ENCODE measurements at places on chromosomes 5 and 9.
A peak's percentile ranks its signal among the peaks of the same experiment; 100 is the strongest.

DNA sequence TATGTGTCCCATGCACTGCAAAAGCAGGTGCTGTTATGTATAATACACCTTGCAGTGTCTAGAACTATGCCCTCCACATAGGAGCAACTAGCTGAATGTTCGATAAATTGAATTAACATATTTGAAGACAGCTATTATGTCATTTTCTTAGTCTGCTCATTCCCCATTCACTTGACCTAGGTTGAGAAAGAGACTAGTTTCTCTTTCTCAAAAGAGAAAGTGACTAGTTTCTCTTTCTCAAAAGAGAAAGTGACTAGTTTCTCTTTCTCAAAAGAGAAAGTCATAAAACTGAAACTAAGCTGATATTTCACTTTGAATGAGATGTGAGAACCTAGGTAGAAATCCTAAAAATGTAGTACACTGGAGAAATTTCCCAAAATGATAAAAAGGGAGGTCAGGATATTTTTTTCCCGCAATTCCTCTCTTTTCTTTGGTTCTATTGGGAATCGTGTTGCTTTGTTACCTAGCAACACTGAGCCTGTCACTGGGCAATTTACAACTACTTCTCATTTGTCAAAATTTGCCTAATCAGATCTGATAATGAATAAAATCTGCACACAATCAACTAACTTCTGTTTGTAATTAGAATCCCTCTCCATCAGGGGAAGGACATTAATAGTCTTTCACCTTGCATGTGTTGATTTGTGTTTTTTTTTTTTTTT lies 132.0 kb upstream of the GRIA1 start:
- DNase-seq, result no peak

- no peak for DNase-seq
Observed at GRCh38 chr5:180313677-180314505, 22.0 kb upstream of the MAPK9 start.

GRCh38 chr5:178357121-178357521 lies 124.5 kb upstream of the PHYKPL start:
- no peak for DNase-seq

- DNase-seq, result no peak
Observed at GRCh38 chr5:156218367-156219158, 108.4 kb upstream of the SGCD start.

- DNase-seq, result no peak
Observed at GRCh38 chr5:174424219-174425053, 299.9 kb upstream of the MSX2 start.

DNA sequence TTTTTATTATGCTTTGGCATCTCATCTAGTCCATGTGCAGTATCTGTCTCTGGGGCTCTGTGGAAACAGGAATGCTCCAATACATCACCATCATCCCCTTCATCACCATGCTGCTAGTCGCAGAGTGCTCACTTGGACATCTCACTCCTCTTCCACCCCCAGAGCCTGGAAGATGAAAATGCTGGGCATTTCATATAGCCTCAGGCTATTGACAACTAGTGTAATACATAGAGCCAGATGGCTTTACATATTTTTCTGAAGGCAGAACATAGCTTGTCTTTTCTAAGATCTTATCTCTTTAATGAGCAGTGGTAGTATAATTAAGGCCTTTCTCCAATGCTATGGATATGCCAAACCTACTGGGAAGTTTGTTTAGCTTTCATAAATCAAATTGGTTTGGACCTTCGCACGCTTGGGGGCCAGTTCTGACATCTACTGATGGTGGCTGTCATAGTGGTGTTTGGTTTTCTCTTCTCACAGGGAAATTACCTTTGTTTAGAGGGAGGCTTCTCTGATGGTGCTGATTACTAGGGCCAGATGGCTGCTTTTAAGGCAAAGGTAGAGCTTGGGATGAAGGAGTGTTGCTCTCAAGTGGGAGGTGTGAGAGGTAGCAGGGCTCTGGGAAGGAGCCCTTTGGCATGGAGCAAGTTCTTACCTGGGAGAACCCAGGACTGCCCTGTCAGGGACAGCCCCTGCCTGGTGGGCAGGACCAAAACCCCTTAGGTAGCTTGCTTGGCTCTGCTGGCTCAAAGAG lies 63.1 kb upstream of the CXCL14 start:
- no peak for DNase-seq

- no peak for DNase-seq
Observed at GRCh38 chr9:14236591-14236990, 77.3 kb downstream of the NFIB start.

DNA sequence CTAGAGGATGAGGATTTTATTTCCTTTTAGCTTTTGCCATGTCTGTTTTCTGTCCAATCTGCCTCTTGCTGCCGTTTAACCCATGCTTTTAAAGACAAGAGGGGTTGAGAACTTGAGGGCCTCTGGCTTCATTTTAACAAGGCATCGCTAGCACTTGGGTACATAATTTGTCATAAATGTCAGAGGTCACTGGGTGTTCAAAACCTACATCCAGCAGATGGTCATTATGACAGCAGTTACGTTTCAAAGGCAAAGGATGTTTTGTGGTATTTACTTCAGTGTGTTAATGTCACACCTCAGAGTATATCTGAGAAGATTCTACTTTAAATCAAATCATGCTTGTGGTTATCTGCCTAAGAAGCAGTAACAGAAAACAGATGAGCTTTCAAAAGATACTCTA lies 918.3 kb downstream of the NR2F1-AS1 start:
- DNase-seq, result peak; percentile 2

DNA sequence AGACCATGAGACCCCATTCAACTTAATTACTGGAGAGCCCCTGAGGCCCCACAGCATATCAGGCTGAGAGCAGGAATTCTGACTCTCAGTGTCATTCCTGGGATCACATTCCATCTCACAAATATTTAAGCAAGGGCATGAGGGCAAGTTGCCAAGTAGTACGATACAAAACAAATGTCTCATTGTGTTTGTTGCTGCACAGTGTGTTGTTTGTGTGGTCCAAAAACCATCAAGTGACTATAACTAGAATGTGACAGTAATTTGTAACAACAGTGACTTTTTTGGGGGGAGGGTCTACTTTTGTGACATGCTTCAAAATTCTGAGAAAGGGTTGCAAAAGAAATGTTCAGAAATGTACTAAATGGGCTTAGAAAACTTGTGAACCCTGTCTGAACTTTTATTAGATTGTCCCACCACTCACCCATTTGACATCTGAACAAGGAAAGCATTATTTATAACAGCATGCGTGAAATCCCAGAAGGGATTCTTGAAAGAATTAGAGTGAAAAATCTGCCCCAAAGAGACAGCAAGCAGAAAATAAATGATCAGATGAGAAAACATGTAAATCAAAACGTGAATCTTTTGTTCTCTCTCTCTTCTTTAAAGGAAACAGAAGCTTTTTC lies 347.0 kb downstream of the NTRK2 start:
- DNase-seq, result no peak

GRCh38 chr9:100219347-100219746 lies 120.3 kb downstream of the INVS start:
- DNase-seq, result no peak

DNA sequence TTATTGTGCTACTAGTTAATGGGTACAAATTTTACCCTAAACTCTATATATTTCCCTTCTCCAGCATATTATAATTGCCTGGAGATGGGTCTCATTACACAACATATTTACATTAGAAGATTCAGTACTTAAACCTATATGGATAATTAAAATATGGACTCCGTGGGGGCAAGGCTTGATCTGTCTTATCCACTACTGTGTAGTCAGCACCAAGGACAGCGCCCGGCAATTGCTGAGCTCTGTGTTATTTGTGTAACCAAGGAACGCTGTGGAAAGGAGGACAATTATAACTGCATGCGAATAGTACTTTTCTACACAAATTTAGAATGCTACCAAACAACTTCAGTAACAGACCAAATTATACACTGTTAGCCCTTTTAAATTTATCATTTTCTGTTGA lies 77.7 kb downstream of the DNAH5 start:
- peak; percentile 33 for DNase-seq

GRCh38 chr5:893137-893506 lies 438 bp downstream of the TRIP13 start:
- DNase-seq, result no peak

DNA sequence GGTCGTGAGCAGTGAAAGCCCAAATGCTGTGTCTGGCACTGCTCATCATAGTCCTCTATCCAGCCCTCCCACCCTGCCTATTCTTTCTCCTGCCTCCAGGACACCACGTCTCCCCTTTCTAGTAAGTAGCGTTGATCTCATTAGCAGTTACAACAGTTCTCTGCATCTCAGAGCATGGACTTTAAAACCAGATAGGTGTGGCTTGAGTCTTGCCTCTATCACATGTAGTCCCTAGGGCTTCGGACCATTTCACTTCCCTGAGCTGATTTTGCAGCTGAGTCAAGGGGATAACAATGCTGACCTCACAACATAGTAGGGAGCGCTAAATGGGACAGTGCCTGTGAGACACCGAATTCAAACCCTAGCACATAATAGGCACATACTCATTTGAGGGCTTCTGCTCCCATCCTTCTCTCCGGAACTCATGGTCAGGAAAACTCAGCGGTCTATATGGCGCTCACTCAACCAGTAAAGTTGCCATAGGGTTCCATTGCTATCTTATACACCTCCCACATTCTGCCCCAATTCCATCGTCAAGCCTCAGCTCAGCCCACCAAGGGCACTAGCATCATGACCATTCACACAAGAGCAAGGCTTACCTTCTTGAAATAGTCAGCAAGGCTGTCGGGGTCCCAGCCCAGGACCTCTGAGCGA lies 515 bp downstream of the LCP2 start:
- DNase-seq, result no peak

GRCh38 chr9:106970219-106970975 lies 107.4 kb downstream of the ZNF462 start:
- DNase-seq, result peak; percentile 40

DNA sequence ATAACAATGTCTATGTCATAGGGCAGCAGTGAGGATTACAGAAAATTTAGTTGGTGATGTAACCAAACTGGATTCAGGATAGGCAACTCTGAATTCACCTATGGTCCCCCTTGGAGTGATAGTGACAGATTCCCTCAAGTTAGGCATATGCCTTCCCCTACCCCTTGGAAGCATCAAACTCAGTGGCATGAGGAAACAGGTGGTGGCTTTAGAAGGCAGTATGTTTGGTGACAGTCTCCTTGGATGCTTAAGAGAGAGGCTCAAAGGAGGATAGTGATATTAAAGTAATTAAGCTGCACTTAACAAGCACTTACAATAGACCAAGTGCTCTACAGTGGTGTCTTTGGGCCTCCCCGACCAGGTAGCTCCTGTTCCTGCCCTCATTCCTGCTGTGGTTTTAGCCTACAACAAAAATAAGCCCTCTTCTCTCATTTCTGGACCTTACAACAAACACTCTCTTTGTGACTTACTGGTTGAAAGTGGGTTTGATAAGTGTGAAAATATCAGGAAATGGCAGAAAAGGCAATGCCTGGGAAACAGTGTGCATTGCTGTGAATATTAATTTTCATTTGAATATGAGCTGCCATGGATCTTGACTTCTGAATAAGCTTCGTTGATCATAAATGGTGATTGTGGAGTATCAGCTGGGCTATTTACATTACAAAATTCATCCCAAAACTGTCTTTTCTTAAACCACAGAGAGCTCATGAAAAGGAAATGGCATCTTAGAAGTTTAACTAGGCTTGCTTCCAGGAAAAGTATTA lies 29.2 kb downstream of the NR4A3 start:
- no peak for DNase-seq

- peak; percentile 78 for DNase-seq
Observed at GRCh38 chr9:16417161-16417560, 453.3 kb downstream of the BNC2 start.

GRCh38 chr5:78341440-78341839 lies 19.0 kb upstream of the SCAMP1 start:
- DNase-seq, result no peak

DNA sequence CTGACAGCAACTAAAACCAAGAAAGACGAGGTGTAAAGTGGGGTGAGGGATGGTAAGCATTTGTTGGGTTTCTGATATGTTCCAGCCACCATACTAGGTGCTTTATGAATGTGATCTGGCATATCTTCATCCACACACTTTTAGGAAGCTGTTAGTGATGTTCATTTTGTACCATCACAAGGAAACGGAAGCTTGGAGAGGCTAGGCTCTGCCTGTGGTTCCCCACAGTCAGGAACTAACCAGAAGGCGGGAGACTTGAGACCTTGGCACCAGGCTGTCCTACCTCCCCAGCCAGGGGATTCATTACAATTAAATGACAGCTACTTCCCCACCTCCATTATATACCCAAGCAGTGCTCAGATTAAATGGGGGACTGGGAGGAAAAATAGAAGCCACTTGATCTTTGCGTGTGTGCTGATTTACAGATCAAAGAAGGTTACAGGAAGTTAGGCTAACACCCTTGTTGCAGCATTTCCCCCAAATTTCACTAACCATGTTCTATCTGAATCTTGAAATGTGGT lies 43.0 kb downstream of the SFXN1 start:
- no peak for DNase-seq

- DNase-seq, result no peak
Observed at GRCh38 chr9:111969622-111970021, 73.0 kb downstream of the UGCG start.

GRCh38 chr5:90113108-90113507 lies 296.4 kb downstream of the CETN3 start:
- no peak for DNase-seq

- peak; percentile 21 for DNase-seq
Observed at GRCh38 chr5:158644301-158644700, 455.4 kb downstream of the EBF1 start.

DNA sequence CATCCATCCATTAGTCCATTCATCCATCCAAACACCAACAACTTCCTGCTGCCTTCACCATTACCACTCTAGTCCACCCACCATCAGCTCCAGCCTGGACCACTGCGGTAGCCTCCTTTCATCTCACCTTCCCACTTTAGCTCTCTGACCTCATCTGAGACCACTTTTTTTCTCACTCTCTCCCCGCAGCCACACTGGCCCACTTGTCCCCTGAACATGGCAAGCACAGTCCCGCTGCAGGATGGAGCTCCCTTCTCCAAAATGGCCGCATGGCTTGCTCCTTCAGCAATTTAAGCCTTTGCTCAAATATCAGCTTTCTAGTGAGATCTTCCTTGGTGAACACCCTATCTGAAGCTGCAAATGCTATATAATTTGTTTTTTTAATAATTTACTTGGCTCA lies 11.1 kb downstream of the CSF1R start:
- DNase-seq, result no peak

- no peak for DNase-seq
Observed at GRCh38 chr9:109781541-109782197, 1.7 kb downstream of the PALM2AKAP2 start.

- peak; percentile 29 for DNase-seq
Observed at GRCh38 chr9:100346836-100347235, 5.9 kb downstream of the TEX10 start.

DNA sequence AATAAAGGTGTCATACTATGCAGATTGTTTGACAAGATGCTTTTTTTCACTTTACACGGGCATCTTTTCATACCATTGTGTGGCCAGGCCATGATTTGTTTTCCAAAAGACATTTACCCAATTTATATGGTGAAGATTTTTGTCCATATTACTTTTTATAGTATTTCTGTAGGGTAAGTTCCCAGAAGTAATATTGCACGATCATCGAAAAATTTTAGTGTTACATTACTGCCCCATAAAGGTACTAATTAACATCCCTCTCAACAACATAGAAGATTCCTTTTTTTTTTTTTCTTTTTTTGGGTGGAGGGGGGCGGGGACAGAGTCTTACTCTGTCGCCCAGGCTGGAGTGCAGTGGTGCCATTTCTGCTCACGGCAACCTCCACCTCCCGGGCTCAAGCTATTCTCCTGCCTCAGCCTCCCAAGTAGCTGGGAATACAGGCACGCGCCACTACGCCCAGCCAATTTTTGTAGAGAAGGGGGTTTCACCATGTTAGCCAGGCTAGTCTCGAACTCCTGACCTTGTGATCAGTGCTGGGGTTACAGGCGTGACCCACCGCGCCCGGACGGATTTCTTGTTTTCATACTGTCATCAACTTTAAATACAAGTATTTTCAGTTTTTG lies 1.2 kb upstream of the ROPN1L start:
- DNase-seq, result no peak
